ENCODE measurements at places on chromosomes 11 and 22. TPM values are rescaled to one million over a fixed set of nuclear protein-coding genes. Genes with fewer than 3 reads are reported as not detected.

POLR2F gene
- total RNA-seq = 147 TPM

DDIAS gene
- 23.5 TPM for total RNA-seq

DNA sequence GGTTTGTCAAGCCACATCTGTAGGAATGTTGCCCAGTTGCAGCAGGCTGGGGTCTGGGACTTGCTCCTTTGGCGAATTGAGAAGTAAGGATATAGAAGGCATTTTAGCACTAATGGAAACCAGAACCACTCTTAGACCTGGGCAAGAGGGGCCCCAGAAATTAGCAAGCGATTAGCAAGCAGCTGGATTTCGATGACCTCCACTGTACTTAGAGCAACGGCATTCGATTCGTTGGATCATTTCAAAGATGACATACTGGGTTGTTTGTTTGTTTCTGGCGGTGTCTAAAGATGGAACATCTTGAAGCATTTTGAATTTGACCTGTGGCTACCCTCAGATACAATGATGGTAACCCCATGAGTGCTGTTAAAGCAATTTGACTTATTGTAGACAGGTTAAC, 1.2 kb upstream of the CDPF1 start:
- DNase-seq = no peak
- H3K36me3 ChIP-seq = 0 out of 2 replicates have a peak, but pooled peaks cover 2% of the 10 kb centered on the region
- H3K27me3 ChIP-seq = no peaks in the 10 kb centered on the region
- peak overlapping the region; percentile 70 for H3K4me3 ChIP-seq
- peak overlapping the region; percentile 85 for H3K27ac ChIP-seq
- peaks cover 55% of the 10 kb centered on the region for H3K4me1 ChIP-seq

DNA sequence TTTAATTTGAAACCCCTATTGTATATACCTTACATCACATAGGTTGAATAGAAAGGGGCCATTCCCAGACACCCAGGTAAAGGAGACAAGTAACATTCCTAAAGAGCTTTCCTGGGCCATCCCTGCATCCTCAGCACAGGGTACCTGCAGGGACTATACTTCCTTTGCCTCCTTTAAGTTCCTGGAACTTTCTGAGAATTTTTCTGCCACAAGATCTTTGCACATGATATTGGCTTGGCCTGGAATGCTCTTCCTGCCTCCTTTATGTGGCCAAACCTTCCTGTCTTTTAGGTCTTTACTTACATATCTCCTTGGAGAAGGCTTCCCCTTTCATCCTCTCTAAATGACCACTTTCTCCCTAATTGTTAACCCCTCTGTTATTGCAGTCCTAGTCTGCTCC, 7.9 kb upstream of the AMOTL1 start:
- H3K36me3 ChIP-seq = no peaks in the 10 kb centered on the region
- H3K27ac ChIP-seq = no peak overlapping the region
- H3K4me1 ChIP-seq = no peaks in the 10 kb centered on the region
- H3K4me3 ChIP-seq = no peak overlapping the region

- H3K27ac ChIP-seq = no peak overlapping the region
- peaks cover 3% of the 10 kb centered on the region for H3K27me3 ChIP-seq
- no peak overlapping the region for H3K4me3 ChIP-seq
These were observed 15.8 kb downstream of the CD82 start for GRCh38 chr11:44581246-44581645.

- H3K27me3 ChIP-seq = no peaks in the 10 kb centered on the region
- no peak for DNase-seq
These were observed 4.3 kb downstream of the INCENP start for GRCh38 chr11:62127941-62128770.

MRGPRE gene
- total RNA-seq = not detected

APOL6 gene
- total RNA-seq = 7.5 TPM

All from HepG2 (cell line).